ENCODE measurements at places on chromosomes 16 and 17.

- no peak for DNase-seq
Measured at GRCh38 chr16:10308305-10309193, 77.3 kb upstream of the ATF7IP2 start.

GRCh38 chr17:38750312-38751121 lies 2.0 kb upstream of the PSMB3 start:
- no peak for DNase-seq

GRCh38 chr17:72152387-72152929 lies 31.6 kb downstream of the SOX9 start:
- no peak for DNase-seq

DNA sequence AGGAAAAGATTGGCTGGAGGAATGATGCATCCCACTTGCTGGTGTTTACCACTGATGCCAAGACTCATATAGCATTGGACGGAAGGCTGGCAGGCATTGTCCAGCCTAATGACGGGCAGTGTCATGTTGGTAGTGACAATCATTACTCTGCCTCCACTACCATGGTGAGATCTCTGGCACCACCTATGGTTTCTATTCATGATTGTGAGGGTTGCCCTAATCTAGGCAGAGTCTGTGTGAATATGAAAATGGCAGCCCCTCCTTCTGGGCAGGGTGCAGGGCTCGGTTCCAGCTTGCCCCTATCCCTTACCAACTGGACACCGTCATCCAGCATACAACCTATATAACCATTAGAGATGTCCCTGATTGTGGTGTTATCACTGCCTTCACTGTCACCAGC lies 33.4 kb downstream of the ITGB3 start:
- DNase-seq, result no peak

DNA sequence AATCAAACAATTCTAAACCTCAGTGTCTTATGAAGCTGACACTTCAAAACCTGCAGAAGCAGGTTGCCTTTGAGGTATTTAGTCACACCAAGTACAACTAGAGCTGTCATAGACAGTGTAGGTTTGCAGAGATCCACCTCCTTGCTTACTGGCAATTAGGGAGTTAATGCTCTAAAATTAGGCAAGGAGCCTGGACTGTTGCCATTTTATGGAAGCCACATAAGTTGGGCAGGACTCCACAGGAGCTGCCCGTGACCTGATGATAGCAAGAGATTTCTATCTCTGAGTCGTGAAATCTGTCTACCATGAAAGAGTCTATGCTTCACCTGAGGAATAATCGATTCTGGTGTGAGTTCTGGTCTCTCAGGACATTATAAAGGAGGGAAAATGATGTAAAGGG lies 8.9 kb downstream of the EME1 start:
- DNase-seq, result no peak

GRCh38 chr17:12195418-12195817 lies 174.7 kb downstream of the MAP2K4 start:
- no peak for DNase-seq

DNA sequence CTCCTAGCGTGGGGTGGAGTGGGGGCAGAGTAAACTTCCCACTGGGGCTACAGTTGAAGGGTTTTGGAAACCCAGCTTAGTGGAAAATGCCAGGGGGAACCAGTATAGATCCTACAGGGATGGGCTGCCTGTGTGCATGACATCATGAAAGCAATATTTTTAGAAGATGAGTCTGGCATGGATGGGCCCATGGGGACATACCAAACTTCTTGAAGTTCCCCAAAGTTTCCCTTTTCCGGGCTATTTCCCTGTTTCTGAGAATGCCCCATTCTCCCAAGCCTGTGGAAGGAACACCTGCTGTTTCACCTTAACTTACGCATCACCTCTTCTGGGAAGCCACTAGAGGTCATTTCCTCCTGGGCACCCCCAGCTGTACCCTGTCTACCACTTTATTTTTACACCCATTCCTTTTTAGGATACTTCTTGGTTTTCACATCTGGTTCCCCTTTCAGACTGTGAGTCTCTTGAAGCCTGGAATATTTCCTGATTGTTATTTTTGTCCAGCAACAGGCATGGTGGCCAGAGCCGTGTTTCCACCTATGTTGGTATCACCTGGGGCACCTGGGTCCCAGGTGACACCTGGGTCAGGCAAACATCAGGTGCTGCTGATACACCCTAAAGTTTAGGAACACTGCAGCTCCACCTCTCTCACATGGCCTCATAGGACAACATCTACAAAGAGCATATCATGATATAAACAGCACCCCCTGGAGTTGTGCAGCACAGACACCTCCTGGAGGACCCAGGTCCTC lies 9.8 kb downstream of the SOCS3 start:
- no peak for DNase-seq

DNA sequence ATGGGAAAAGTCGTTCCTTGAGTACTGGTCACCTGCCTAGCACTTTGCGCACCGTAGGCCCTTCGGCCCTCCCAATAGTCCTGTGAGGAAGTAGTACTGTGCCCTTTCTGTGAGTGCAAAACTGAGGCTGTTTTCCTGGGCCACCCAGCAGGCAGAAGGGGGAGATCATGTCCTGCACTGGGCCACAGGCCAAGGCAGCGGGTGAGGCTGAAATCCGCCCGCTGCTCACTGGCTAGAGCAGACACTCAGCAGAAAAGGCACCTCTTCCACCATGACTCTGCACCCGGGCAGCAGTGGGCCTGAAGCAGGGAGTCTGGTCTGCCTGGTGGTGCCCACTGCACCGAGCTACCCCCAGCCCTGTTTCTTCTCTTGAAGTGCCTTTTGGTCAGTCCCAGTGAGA lies 20.2 kb downstream of the METTL22 start:
- no peak for DNase-seq

DNA sequence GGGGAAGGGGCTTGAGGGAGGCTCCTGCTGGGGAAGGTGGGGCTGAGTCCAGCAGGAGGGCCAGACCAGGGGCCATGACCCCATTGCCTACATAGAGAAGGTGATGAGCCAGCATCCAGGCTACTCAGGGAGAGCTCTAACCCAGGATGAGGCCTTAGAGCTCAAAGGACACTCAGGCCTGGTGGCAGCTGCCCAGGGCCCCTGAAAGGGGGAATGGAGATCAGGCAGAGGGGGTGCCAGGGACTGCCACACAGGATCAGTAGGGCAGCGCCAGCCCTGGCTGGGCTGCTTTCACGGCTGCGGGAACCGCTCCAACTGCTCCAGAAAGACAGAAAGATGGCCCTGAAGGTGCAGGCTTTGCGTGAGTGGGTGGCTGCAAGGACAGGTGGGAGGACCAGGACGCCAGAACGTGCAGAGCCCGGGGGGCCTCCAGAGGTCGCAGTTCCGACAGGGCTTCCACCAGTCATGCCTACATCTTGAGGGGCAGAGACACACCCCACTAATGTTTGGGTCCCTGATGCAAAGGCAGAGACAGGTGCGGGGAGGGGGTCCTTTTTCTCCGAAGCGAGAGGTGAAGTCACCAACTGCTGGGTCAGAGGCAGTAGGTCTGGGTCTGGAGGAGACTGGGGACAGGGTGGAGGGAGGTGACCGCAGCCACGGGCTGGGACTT lies 882 bp upstream of the ATP6V0C start:
- DNase-seq, result peak; percentile 54

- no peak for DNase-seq
Measured at GRCh38 chr17:44758414-44759085, at the start of gene ADAM11. Gene ADAM11, plus strand, starts transcription at chr17:44758988. Its CDS starts 212 bp downstream, at chr17:44759200.

DNA sequence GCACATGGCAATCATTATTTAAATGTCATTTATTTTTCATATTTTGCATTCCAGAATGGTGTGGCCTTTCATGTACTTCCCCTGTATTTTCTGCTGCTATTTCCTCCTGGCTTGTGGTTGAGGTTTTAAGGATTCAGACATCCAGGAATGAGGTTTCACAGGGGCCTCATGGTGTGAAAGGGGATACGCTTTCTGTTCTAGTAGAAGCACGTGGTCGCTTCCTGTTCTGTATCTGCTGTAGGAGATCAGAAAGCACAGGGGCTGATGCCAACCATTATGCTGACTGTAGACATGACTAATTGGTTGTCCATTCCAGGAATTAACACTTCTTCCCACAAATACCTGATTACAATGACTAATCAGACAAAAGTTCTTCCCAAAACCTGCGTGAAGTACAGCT lies 405.9 kb downstream of the SHISA9 start:
- no peak for DNase-seq

DNA sequence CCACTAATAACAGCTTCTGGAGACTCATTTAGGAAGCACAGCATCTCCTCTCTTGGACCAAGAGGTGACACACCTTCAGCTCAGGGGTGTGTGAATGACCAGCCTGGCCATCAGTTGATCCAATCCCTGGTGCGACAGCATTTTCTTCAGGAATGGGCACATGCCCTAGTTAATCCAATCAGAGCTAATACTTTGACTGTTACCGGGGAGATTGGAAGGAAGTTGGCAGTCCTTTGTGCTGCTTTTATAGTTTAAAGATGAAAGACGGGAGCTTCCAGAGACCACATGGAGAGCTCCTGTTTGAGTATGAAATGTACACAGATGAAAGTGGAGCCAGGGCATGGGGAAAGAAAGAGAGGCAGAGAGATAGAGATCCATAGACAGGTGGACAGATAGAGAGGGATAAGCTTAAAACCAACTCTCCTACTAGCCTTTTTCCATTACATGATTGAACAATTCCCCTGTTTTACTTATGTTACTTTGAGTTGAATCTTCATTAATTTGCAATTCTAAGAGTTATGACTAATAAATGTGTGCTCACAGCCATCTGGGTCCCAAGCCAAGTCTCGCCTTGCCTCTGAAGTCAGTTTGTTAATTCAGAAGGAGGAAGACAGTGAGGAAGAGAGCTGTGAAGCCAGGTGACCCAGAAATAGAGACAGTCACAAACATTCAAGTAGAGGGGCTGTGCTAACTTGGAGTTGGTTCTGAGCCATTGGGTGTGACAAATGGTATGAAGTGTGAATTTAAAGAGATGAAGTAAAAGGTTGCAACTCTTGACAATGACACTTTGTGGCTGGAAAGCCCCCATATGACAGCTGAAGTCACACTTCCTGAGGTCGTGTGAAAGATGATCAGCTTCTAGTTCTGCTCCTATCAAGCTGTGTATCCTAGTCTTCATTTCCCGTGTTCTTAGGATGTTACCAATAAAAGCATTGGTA lies 120.0 kb upstream of the GOT2 start:
- no peak for DNase-seq

DNA sequence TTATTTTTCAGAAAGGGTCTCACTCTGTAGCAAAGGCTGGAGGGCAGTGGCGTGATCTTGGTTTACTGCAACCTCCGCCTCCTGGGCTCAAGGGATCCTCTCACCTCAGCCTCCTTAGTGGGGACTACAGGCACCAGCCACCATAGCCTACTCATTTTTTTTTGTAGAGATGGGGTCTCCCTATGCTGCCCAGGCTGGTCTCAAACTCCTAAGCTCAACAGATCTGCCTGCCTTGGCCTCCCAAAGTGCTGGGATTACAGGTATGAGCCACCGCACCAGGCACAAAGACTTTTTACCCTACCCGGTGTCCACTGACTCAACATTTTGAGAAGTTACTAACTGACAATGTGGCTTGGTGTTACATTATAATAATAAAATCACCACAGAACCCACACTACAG lies 7.2 kb downstream of the GRB2 start:
- DNase-seq, result no peak

- no peak for DNase-seq
Measured at GRCh38 chr17:61411261-61412142, 11.9 kb downstream of the TBX2 start.
